ENCODE measurements at places on chromosomes 4 and X. TPM values are rescaled to one million over a fixed set of nuclear protein-coding genes. Genes with fewer than 3 reads are reported as not detected.

PPP4R3C gene
- total RNA-seq, result not detected

SATL1 gene
- total RNA-seq, result not detected

PHEX gene
- 1.3 TPM for total RNA-seq

PRSS12 gene
- total RNA-seq, result not detected

ASB11 gene
- not detected for total RNA-seq

MAGEA11 gene
- total RNA-seq, result not detected

AMOT gene
- 10.6 TPM for total RNA-seq

PHOX2B gene
- not detected for total RNA-seq

GPC4 gene
- total RNA-seq, result 0.76 TPM

RBMX gene
- 247 TPM for total RNA-seq

STATH gene
- total RNA-seq, result not detected

ATP5ME gene
- 58.8 TPM for total RNA-seq

F9 gene
- not detected for total RNA-seq

PCSK1N gene
- total RNA-seq, result 0.32 TPM

All from articular chondrocyte of knee joint (primary cell).